Activated CD8-positive, alpha-beta T cell treated with anti-CD3 and anti-CD28 coated beads, Interleukin-2, amount 10 ng/mL, durations not matched to agents 7 days and 5 days (primary cell): ENCODE measurements at places on chromosomes 1 and 21.

DNA sequence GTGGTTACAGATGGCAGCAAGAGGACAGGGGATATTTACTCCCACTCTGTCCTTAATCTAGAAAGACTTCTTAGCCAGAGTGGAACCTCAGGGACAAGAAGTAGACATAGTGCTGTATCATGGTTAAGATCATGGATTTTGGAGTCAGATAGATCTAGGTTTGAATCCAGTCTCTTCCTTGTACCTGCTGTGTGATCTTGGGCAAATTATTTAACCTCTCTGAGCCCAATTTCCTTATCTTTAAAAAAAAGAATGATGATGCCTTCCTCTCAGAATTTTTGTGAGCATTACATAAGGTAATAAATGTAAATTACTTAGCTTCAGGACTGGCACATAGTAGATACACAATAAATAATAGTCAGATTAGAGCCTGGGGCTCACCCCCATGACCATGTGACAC lies 78.4 kb downstream of the TAS1R2 start:
- H3K4me1 ChIP-seq, result no peaks in the 10 kb centered on the region
- H3K4me3 ChIP-seq, result no peak overlapping the region
- no peak overlapping the region for H3K27ac ChIP-seq
- H3K27me3 ChIP-seq, result no peaks in the 10 kb centered on the region
- no peak for DNase-seq
- H3K36me3 ChIP-seq, result no peaks in the 10 kb centered on the region

DNA sequence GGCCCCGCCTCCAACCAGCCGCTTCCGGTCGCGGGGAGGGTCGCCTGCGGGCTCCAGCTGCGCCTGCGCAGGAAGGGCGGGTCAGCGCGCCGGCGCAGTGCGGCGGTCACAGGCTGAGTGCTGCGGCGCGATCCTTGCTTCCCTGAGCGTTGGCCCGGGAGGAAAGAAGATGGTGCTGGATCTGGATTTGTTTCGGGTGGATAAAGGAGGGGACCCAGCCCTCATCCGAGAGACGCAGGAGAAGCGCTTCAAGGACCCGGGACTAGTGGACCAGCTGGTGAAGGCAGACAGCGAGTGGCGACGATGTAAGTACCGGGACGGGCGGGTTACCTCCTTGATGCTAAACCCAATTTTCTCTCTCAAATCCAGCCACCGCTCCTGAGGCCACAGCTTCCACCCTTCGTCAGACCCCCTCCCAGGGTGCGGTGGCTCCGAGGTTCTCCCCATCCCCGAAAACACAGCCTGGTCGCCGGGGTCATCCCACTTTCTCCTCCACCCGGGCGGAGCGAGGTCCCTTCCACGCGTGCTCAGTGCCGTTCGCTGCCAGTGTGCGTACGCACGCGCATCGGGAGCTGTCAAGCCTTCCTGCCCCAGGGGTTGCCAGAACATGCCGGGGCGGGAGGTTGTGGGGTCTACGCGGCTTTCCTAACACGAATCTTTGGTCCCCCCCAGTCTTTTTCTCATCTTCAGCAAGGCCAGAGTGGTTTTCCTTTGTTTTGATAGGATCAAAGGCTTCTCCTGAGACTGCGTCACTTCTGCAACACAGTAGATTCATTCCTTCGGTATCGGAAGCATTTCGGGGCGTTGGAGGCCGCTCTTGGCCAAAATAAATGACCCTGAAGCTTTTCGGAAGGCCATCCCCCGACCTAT lies at the start of gene SARS1:
TSS of gene SARS1 (plus strand) at position 95 of the 870 bp plus-strand sequence. CDS start at position 170, 75 bp downstream.
- H3K36me3 ChIP-seq, result peaks cover 41% of the 10 kb centered on the region
- H3K4me1 ChIP-seq, result peaks cover 33% of the 10 kb centered on the region
- peak within 1 kb of the TSS; percentile 99 for H3K4me3 ChIP-seq
- H3K27me3 ChIP-seq, result peaks cover 3% of the 10 kb centered on the region
- H3K27ac ChIP-seq, result peak within 1 kb of the TSS; percentile 85
- peak; percentile 89 for DNase-seq

- H3K4me3 ChIP-seq, result no peak overlapping the region
- peaks cover 11% of the 10 kb centered on the region for H3K36me3 ChIP-seq
- no peaks in the 10 kb centered on the region for H3K27me3 ChIP-seq
- H3K4me1 ChIP-seq, result peaks cover 44% of the 10 kb centered on the region
- peak; percentile 67 for DNase-seq
Measured at GRCh38 chr1:206809504-206810084, 37.3 kb upstream of the IL10 start.

- no peaks in the 10 kb centered on the region for H3K4me1 ChIP-seq
- H3K36me3 ChIP-seq, result peaks cover 7% of the 10 kb centered on the region
- no peak overlapping the region for H3K27ac ChIP-seq
- DNase-seq, result no peak
- no peak overlapping the region for H3K4me3 ChIP-seq
Measured at GRCh38 chr1:150909585-150910180, 16.5 kb upstream of the SETDB1 start.

DNA sequence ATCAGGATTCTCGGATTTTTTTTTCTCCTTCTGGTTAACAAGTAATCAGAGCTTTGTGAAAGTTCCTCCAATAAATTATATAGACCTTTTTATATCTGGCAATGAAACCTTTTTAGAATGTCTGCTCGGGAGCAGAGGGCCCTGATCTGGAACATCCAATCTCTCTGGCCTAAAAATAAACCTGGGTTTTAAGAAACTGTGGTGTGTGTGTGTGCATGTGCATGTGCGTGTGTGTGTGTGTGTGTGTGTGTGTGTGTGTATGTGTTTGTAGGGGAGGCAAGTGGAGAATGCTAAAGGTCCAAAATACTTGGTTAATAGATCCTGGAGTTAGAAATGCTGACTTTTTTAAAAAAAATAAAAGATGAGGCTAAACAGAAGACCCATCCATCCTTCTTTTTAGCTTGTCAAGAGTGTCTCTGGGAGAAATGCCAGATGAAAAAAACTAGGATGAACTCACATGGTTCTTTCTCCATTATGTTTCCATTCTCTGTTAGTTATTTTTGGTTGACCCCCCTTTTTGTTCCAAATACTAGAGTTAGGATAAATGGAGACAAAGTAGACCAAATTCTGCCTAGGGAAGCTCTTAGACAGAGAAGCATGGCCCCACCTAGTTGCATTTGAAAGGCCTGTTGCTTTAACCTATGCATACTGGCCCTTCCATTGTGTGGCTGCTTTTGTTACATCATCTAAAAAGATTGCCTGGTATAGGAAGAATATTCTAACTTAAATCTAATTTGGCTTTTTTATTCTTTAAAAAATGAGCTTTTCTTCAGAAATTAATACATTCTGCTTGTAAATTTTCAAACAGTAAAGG lies 175.9 kb downstream of the PAPPA2 start:
- no peak overlapping the region for H3K4me3 ChIP-seq
- no peaks in the 10 kb centered on the region for H3K27me3 ChIP-seq
- no peaks in the 10 kb centered on the region for H3K4me1 ChIP-seq

GRCh38 chr1:51583532-51583931 lies 33.4 kb upstream of the OSBPL9 start:
- H3K4me3 ChIP-seq, result no peak overlapping the region
- no peaks in the 10 kb centered on the region for H3K36me3 ChIP-seq
- no peak for DNase-seq
- H3K27ac ChIP-seq, result no peak overlapping the region

DNA sequence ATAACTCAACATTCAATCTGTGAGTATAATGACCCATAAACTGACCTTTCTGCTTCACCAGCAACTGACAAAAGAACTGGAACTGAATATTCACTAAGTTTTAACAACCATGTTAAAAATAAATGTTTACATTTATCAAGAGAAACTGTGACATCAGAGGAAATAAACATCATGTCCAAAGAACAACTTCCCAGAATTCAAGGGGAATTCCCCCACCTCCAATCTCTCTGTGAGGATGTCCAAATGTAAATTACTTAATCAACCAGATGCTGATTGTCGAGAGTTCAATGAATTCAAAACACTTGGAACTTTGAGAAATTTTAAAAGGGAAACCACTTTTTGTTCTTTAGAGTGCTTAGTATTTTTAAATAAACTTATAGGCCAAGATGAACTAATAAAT lies 365.6 kb upstream of the ADGRL2 start:
- H3K36me3 ChIP-seq, result no peaks in the 10 kb centered on the region
- H3K4me3 ChIP-seq, result no peak overlapping the region
- no peak overlapping the region for H3K27ac ChIP-seq
- H3K4me1 ChIP-seq, result no peaks in the 10 kb centered on the region
- H3K27me3 ChIP-seq, result no peaks in the 10 kb centered on the region
- no peak for DNase-seq

DNA sequence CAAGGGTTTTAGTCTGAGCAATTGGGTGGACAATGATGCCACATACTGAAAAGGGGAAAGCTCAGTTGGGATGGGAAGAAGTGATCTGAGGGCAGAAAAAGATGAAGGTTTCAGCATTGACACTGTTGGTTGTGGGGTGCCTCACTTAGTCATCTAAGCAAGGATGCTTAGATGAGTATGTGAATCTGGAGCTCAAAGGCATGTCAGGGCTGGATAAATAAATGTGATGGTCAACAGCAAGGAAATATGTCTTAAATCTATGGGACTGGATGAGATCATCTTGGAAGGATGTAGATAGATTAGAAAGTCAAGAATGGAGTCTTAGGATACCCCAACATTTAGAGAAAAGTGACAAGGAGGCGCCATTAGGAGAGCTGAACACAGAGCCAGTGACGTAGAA lies 114.6 kb downstream of the ZBTB18 start:
- H3K27ac ChIP-seq, result no peak overlapping the region
- no peak overlapping the region for H3K4me3 ChIP-seq
- H3K36me3 ChIP-seq, result no peaks in the 10 kb centered on the region
- DNase-seq, result no peak

GRCh38 chr21:41362605-41363369 lies 960 bp downstream of the MX2 start:
- H3K27me3 ChIP-seq, result no peaks in the 10 kb centered on the region
- H3K27ac ChIP-seq, result peak overlapping the region; percentile 100
- peaks cover 82% of the 10 kb centered on the region for H3K4me1 ChIP-seq
- H3K4me3 ChIP-seq, result peak overlapping the region; percentile 89

DNA sequence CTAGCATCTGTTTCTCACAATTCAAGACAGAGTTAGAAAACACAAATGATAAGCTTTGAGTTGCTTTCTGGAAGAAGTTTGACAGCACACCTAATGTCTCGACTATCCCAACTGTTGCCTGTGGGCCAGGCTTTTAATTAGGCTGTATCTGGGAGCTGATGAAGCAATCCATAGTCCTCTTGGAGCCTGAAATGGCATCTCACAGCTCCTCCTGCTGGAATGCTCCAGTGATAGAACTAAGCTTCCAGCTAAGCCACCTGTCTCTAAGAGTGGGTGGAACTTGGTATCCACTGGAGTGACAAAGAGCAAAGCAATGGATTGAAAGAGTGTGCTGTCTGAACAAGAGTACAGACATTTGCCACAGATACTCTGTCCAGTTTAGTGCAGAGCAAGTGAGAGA lies 605.3 kb upstream of the NR5A2 start:
- no peak overlapping the region for H3K4me3 ChIP-seq
- H3K4me1 ChIP-seq, result no peaks in the 10 kb centered on the region
- H3K27ac ChIP-seq, result no peak overlapping the region
- DNase-seq, result no peak
- H3K36me3 ChIP-seq, result no peaks in the 10 kb centered on the region

DNA sequence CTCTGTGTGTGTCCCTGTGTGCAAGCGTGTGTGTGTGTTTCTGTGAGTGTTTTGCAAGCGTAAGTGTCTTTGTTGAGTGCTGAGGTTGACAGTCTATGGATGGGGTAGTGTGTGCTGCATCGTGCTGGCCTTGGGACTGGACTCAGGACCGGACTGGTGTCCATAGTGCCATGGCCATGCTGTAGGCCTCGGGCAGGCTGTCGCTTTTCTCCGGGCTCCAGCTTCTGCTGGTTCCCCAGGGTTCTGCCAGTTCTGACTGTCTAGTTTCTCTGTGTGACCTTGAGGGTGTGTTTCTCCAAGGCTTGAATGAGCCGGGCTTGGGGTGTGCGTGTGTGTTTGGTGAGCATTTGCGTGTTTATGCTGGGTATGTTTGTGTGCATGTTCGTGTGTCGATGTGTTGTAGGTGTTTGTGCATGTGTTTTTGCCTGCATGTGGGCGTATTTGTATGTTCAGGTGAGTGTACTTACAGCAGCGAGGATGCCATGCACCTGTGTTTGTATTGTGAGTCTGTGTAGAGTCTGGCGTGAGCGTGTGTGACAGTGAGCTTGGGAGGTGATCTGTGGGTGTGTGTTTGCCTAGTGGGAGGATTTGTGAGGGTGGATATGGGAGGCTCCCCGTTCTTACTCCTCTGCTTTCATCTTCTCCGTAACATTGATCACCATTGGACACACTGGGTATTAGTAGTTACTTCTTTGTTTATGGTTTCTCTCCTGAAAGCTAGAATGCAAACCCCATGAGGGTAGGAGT lies 51.7 kb upstream of the POU3F1 start:
- no peaks in the 10 kb centered on the region for H3K36me3 ChIP-seq
- no peak overlapping the region for H3K4me3 ChIP-seq
- no peaks in the 10 kb centered on the region for H3K4me1 ChIP-seq
- no peak overlapping the region for H3K27ac ChIP-seq

DNA sequence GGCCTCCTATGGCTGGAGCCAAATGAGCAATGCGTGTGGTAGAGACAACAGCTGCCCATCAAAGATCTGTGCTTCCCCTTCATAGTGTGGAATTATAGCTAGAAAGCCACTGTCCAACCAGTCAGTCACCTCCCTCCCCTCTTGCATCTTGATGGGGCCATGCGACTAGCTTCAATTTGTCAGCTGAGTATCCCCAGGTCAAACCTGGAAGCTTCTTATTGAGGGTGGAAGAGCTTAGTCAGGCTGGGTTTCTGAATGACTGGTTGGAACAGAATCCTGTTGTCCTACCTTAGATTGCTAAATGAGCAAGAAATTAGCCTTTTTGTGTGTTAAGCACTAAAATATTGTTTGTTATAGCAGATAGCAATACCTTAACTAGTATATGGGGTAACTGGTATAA lies 625.4 kb downstream of the PTPRC start:
- no peak overlapping the region for H3K4me3 ChIP-seq
- no peaks in the 10 kb centered on the region for H3K4me1 ChIP-seq
- DNase-seq, result no peak
- peaks cover 1% of the 10 kb centered on the region for H3K27me3 ChIP-seq
- H3K27ac ChIP-seq, result no peak overlapping the region

DNA sequence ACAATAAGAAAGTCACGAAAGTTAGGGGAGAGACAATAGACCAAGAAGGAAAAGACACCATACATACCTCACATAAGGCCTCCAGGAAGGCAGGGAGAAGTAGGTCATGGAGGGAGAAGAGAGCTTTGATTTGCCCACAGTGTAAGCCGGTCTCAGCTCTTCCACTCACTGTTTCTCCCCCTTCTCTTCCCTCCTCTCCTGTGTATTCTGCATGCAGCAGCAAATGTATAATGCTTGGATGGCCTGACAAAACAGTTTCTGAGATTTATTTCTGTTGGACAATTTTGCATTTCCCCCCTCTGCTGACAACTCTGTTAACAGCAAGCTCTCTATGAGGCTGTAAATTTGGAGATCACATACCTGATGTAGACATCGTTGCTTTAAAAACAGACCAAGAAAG lies 318.9 kb downstream of the OMA1 start:
- no peaks in the 10 kb centered on the region for H3K36me3 ChIP-seq
- H3K27me3 ChIP-seq, result no peaks in the 10 kb centered on the region
- no peak overlapping the region for H3K4me3 ChIP-seq
- no peak overlapping the region for H3K27ac ChIP-seq
- DNase-seq, result no peak
